ENCODE measurements at places on chromosomes 7 and 10.

DNA sequence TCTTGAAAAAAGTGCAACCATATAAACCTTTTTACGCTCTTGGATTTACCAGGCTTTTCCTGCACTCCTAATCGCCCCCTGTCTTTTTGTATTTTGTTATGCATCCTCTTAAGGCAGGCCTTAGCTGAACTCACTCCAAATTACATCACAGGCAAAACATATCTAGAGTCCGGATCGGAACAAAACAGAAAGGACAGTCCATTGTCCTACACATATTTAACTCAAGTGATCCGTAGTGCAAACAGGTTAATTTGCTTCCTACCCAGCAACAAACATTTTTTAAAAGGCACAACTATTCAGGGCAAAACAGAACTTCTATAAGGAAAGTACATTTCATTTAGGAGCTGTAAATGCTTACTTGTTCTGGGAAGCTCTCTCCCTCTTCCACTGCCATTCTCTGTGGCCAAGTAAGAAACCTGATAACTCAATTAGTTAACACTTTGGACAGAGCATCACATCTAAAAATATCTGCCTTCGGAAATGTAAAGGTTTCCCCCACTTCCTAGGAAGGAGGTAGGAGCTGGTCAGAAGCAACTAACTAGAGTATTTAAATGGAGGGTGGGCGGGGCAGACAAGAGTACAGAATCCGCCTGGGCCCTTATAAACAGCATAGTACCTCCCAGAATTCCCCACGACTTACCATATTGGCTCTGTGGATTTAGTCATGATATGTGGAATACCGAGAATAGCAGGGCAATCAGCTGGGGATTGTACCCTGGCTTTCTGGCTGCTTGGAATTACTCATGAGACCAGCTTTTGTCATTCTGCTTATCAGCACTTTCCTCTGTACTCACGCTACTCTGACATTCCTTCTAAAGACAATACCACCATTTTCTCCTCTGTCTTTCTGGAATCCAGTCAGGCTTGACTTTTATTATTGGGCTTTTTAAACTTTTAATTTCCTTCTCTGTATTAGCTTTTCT, 89.5 kb downstream of the ANK3 start:
- no peak for DNase-seq

DNA sequence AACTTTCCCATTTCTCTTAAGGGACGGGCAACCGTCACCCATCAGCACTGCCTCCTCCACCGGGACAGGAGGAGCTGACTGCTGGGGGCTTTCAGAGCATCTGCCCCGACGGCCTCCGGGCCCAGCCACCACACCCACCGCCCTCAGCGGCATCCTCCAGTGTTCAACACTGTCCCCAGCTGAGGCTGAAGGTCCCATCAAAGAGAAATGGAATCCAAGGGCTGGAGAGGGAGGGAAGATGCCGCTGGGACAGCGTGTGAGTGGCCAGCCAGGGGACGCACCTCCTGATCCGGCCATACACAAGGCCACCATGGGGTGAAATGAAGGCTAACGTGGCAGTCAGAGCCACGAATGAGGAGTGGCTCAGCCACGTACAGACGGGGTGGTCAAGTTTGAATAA, 153.6 kb upstream of the PPP2R2D start:
- DNase-seq = no peak

DNA sequence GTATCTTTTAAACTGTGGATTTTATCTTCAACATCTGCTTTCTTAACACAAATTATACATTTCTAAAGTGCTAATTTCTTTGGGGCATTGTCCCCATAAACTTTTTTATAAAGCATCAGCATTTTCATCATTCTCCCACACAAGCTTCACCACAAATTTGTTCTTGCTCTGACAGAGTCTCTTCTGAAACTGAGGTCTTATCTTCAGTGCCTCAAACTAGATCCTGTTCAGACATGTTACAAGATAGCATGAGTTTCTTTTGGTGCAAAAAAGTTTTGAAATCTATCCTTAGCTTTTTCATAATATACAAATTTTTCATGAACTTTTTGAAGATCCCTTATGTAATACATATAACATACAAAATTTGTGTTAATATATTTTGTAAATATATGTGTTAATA, 346.6 kb downstream of the IPMK start:
- no peak for DNase-seq

GRCh38 chr10:43952760-43953159, 304.1 kb upstream of the ZNF32 start:
- no peak for DNase-seq

DNA sequence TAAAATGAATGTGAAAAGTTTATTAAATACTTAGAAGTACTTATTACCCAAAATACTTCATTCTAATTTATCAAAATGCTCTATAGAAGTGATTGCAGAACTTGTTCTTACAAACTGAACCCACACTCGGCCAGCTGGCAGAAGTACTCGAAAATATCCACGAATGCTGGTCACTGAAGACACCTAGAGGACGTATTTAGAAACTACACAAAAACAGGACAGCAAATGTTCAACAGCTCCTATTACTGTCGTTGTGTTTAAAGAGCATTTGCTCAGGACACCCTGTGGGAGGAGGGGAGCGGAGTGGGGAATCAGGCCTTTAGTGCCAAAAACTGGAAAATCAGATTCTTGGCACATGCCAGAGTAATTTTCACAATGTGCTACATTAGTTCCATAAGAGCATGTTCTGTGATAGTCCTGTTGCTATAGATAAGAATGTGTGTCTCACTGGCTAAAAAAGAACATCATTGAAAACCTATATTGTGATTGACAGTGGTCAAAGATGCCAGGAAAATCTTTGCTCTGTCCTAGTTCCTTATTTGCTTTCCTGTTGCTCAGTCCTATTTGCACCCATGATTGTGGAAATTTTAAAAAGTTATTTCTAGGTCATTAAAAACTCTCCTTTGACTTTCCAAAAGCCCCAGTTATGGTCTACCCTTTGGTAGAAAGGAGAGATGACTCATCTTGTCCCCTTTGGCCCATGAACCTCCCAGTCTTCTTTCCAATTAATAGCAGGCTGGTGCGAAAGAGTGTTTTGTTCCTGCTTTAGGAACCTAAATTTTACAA, 49.0 kb upstream of the NRBF2 start:
- DNase-seq = no peak

DNA sequence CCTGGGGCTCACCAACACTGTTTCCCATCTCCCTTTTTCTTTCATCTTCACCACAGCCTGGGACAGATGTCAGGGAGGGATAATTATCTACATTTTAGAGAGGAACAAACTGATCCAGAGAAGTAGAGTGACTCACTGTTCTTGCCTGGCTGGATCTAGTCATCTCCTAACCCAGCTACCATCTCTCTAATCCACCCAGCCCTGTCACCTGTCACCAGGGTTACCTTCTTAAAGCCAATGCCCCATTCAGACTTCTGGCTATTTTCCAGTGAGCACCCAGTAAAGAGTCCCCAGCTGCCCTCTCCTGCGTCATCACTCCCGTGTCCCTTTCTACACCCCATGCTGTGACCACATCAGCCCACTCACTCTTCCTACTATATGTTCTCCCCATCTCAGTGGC, 68.4 kb upstream of the DUSP5 start:
- no peak for DNase-seq

DNA sequence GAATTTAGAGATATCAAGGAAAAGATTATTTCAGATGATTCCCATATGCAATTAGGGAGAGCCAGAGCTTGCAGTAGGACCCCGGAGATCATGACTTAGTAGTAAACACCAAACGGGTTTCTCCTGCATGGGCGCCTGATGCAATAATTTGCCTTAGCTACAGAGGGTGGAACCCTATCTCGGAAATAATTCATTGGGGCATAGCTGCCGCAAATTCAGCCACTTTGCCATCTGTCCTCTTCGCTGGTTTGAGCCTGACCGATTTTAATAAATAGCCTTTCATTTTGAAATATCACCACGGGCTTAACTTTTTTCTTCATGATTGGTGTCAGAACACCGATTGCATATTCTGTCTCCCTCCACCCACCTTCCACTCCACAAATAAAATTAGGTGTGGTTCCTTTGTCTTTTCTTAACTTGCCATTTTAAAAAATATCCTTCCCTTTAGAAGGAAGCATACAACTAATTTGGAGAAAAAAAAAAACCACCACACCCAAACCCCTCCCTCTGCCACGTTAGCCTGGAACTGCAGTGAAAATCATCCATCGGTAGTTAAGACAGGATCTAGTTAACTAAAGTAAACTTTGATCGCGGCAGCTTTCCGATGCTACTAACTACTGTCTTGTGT, 1.4 kb downstream of the GARS1 start:
- DNase-seq = no peak
